ENCODE measurements at places on chromosomes 12 and 14. TPM values are rescaled to one million over a fixed set of nuclear protein-coding genes. Genes with fewer than 3 reads are reported as not detected.

RNF10 gene
- total RNA-seq: 135 TPM

C3AR1 gene
- total RNA-seq: 0.47 TPM

SYT1 gene
- total RNA-seq: 5.7 TPM

ALDH1L2 gene
- 0.27 TPM for total RNA-seq

KCNMB4 gene
- total RNA-seq: 3.0 TPM

SDR9C7 gene
- total RNA-seq: not detected

All from M059J (cell line).